Progenitor cell of endocrine pancreas (in vitro differentiated cells): ENCODE measurements at places on chromosomes 2 and 18. TPM values are rescaled to one million over a fixed set of nuclear protein-coding genes. Genes with fewer than 3 reads are reported as not detected.

GRCh38 chr18:76564655-76565237, 69.7 kb upstream of the ZNF516 start:
- H3K36me3 ChIP-seq = no peaks in the 10 kb centered on the region
- peak overlapping the region; percentile 59 for H3K4me3 ChIP-seq
- peak overlapping the region; percentile 91 for H3K27ac ChIP-seq
- no peak for DNase-seq

DNA sequence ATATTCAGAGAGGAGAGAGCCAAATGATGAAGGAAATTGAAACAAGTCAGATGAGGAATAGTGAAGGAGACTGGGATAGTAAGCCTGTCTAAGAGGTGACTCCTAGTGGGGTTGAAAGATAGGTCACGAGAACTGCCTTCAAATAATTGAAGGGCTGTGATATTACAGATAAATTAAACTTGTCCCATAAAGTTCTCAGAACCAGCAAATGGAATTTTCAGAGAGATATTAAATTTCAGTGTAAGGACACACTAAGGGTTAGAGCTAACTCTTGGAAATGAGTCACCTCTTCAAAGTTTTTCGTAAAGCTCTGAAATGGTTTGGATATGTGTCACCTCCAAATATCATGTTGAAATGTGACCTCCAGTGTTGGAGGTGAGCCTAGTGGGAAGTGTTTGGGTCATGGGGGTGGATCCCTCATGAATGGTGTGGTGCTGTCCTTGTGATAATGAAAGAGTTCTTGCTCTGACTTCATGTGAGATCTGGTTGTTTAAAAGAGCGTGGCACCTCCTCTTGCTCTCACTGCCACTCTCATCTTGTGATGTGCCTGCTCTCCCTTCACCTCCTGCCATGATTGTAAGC, 87.3 kb downstream of the BABAM2 start:
- no peak overlapping the region for H3K4me3 ChIP-seq
- no peak for DNase-seq
- no peak overlapping the region for H3K27ac ChIP-seq

GRCh38 chr2:57693177-57693576, 353.4 kb upstream of the VRK2 start:
- DNase-seq = no peak
- H3K27me3 ChIP-seq = no peaks in the 10 kb centered on the region
- H3K4me3 ChIP-seq = no peak overlapping the region
- H3K4me1 ChIP-seq = no peaks in the 10 kb centered on the region
- H3K36me3 ChIP-seq = peaks cover 1% of the 10 kb centered on the region

DNA sequence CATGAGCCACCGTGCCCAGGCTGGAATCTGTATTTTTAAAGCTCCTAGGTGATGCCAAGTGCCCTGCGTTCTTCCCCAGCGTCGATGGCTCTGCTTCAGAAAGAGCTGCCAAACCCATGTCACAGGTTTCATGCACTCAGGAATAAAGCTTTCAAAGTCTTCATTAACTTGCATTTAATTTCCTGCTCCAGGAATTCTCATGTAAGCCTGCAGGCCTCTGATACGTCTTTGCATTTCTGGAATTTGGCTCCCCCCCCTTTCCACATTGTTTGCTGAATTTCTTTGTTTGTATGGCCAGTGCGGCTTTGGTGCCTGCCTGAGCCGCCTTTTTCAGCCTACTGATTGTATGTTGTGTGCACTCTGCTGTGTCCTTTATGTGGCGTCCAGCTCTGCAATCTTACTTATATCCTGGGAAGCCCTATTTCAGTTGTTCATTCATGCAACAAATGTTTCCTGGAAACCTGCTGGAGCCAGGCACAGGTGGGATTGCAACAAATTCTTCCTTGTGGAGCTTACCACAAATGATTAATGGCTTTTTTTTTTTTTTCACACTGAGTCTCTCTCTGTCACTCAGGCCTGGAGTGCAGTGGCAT, 17.9 kb upstream of the OTOF start:
- no peak overlapping the region for H3K4me3 ChIP-seq
- peak overlapping the region; percentile 88 for H3K27ac ChIP-seq
- DNase-seq = no peak
- H3K36me3 ChIP-seq = no peaks in the 10 kb centered on the region

- H3K27me3 ChIP-seq = peaks cover 3% of the 10 kb centered on the region
- H3K27ac ChIP-seq = no peak overlapping the region
- no peaks in the 10 kb centered on the region for H3K36me3 ChIP-seq
Observed at GRCh38 chr2:134771313-134771801, 52.6 kb upstream of the TMEM163 start.

- H3K27me3 ChIP-seq = no peaks in the 10 kb centered on the region
- H3K4me3 ChIP-seq = no peak overlapping the region
- no peaks in the 10 kb centered on the region for H3K36me3 ChIP-seq
- H3K27ac ChIP-seq = no peak overlapping the region
- peaks cover 7% of the 10 kb centered on the region for H3K4me1 ChIP-seq
- DNase-seq = no peak
Observed at GRCh38 chr2:52194342-52194741, 1162.4 kb upstream of the NRXN1 start.

DNA sequence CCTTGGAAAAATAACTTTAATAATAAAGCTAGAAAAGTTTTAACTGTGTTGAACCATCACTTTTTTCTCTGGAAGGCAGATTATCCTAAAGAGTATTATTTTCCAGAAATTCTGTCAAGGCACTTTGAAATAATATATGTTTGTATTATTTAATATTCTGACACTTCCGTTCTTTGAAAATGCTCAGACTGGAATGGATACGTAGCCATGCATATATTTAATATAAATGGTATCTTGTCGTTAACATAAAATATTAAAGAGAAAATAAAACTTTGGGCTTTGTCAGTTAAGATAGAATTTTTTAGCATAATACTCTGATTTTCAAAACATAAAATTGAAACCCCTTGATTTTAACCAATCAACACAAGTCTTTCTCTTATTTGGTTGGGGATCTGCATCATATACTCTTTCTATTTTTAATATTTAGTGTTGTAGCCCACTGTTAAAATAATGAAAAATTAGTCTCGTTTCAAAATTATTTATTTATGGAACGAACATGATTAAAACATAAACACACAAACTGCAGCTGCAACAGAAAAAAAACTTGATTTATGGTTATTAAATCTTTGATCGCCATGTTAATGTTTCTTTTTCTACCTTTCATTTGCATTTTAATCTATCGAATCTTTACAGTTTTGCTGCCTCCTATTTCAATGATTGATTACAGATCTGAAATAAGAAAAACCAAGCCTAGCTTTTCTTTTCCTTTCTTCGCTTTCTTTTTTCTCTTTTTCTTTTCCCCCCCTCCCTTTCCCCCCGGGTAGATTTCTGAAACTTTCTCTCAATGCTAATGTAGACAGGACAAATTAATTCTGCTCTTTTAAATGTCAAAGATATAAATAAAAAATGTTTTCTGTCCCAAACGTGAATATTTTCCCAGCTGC, 145.5 kb downstream of the MEIS1 start:
- peak overlapping the region; percentile 29 for H3K4me3 ChIP-seq
- H3K27ac ChIP-seq = no peak overlapping the region
- no peaks in the 10 kb centered on the region for H3K36me3 ChIP-seq
- peaks cover 34% of the 10 kb centered on the region for H3K4me1 ChIP-seq

GRCh38 chr18:7778181-7778580, 211.1 kb downstream of the PTPRM start:
- H3K27me3 ChIP-seq = no peaks in the 10 kb centered on the region
- no peaks in the 10 kb centered on the region for H3K4me1 ChIP-seq
- no peak overlapping the region for H3K27ac ChIP-seq

- H3K4me1 ChIP-seq = peaks cover 21% of the 10 kb centered on the region
- peaks cover 8% of the 10 kb centered on the region for H3K27me3 ChIP-seq
- no peak overlapping the region for H3K4me3 ChIP-seq
Observed at GRCh38 chr18:48997985-48998831, 47.4 kb upstream of the SMAD7 start.

DNA sequence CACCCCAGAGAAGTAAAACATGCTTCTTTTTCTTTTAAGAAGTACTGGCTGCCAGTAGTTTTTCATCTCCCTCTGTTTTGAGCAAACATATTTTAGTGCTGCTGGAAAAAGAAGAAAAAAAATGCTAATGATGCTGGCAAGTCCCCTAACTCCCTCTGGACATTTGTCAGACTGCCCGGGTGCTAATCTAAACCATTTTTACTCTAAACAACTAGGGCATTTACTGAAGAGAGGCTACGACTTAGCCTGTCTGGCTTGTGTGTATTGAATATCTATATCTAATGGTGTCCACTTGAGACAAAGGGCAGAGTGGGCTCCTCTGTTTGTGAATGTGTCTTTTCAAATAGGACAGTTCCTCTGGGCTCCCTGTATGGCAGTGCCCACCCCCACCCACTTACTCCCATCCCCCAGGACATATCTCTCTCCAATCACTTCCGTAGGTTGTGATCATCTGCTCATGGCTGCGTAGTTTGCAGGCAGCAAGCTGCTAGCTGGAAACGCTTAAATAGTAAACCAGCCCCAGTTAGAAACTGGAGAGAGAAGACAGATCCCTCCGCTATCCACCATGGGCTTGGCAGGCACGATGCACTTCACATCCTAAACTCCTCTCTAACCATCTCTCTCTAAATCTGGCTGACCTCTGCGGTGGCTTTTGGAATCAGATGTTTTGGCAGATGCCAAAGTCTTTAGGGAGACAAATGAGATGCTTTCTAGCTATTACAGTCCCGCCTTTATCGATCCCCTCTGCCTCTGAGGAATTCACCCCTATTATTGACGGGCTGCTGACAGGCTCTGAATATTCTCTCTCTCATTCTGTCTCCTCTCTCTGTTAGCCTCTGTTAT, 58.3 kb downstream of the DOCK10 start:
- H3K27ac ChIP-seq = no peak overlapping the region
- peaks cover 8% of the 10 kb centered on the region for H3K4me1 ChIP-seq
- DNase-seq = no peak
- no peaks in the 10 kb centered on the region for H3K36me3 ChIP-seq

DNA sequence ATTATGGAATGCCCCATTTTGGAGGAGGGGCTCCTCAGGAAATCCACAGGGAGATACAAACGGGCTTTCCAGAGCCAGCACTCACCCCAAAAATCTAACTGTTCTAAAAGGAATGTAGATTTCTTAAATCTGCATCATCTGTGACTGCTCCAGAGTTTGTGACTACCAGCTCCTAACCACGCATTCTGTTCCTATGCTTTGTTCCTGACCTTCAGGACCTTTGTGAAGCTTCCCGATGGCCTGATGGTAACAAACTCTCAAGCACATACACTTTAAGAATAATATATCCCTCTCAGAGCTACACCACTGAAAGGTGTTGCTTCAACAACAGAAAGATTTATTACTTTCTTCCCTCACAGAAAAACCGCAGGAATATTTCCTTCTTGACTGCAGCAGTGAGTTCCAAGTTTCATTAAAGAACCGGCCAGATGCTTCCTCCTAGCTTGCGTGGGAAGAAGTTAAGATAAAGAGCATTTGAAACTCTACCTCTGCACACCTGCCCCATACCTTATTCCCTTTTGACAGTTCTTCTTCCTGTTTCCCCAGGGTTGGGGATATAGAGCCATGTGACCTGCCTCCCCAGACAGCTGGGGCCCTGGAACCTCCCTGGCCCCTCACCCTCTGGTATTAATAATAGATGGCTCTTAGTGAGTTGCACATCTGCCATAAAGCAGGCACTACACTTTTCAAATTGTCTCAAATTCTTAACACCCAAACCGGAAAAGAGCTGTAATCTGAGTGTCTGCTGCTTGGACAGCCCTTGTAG, 40.2 kb upstream of the EML4 start:
- H3K27ac ChIP-seq = no peak overlapping the region
- peaks cover 26% of the 10 kb centered on the region for H3K4me1 ChIP-seq
- H3K4me3 ChIP-seq = no peak overlapping the region
- DNase-seq = no peak
- H3K27me3 ChIP-seq = peaks cover 43% of the 10 kb centered on the region

GRCh38 chr2:11578081-11578948, 44.5 kb downstream of the GREB1 start:
- no peak overlapping the region for H3K27ac ChIP-seq
- H3K4me3 ChIP-seq = no peak overlapping the region
- H3K4me1 ChIP-seq = peaks cover 2% of the 10 kb centered on the region
- peaks cover 11% of the 10 kb centered on the region for H3K36me3 ChIP-seq
- no peak for DNase-seq

GRCh38 chr18:42275949-42276730, 321.1 kb downstream of the PIK3C3 start:
- no peak overlapping the region for H3K4me3 ChIP-seq
- H3K27ac ChIP-seq = peak overlapping the region; percentile 37
- no peak for DNase-seq
- H3K36me3 ChIP-seq = no peaks in the 10 kb centered on the region
- peaks cover 11% of the 10 kb centered on the region for H3K4me1 ChIP-seq

The POMC gene
- 5.4 and 6.5 TPM in 2 replicates for total RNA-seq

The FRZB gene
- 38.2 and 45.5 TPM in 2 replicates for total RNA-seq

The PRSS56 gene
- total RNA-seq = not detected in 2 replicates

The FBXO48 gene
- 1.2 and 1.5 TPM in 2 replicates for total RNA-seq

The ZNG1B gene
- 53.5 and 57.8 TPM in 2 replicates for total RNA-seq

The ERMN gene
- total RNA-seq = 0.22 TPM in 1 of 2 replicates, not detected in the other
